ENCODE measurements at places on chromosomes 5 and 9. TPM values are rescaled to one million over a fixed set of nuclear protein-coding genes. Genes with fewer than 3 reads are reported as not detected.

SOHLH1 gene
- not detected for total RNA-seq

PRR16 gene
- 0.67 TPM for total RNA-seq

KLF4 gene
- total RNA-seq: 2.5 TPM

GRCh38 chr5:150411245-150411979 is 1.3 kb downstream of the CD74 start:
- peak; percentile 61 for DNase-seq

DNA sequence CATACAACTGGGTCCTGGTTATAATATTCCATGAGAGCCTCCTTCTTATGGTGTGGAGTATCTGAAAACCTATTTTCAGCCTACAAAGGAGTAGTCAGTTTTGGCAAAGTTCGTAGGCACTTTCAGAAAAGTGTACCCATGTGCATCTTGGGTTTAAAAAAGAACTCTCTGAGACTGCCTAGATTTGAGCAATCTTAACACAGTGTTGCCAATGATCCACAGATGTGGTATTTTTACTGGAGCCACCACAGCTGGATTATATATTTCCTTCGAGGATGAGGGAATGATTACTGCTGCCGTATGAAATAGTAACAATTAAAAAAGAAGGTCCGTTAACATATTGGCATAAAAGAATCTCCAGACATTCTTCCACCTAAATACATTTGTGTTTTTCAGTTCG is 1.1 kb downstream of the PALM2AKAP2 start:
- DNase-seq: no peak

DNA sequence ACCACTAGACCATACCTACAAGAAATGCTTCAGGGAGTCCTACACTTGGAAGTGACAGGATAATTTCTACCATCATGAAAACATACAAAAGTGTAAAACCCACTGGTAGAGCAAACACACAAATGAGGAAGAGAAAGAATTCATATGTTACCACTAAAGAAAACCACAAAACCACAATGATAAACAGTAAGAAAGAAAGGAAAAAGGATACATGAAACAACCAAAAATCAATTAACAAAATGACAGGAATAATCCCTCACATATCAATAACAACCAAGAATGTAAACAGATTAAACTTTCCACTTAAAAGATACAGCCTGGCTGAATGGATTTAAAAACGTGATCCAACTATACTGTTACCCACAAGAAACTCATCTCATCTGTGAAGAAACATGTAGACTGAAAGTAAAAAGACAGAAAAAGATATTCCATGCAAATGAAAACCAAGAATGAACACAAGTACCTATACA is 83.4 kb downstream of the LPAR1 start:
- DNase-seq: no peak

- peak; percentile 2 for DNase-seq
These were observed 432.6 kb upstream of the SLC30A5 start for GRCh38 chr5:68661237-68661636.

DNA sequence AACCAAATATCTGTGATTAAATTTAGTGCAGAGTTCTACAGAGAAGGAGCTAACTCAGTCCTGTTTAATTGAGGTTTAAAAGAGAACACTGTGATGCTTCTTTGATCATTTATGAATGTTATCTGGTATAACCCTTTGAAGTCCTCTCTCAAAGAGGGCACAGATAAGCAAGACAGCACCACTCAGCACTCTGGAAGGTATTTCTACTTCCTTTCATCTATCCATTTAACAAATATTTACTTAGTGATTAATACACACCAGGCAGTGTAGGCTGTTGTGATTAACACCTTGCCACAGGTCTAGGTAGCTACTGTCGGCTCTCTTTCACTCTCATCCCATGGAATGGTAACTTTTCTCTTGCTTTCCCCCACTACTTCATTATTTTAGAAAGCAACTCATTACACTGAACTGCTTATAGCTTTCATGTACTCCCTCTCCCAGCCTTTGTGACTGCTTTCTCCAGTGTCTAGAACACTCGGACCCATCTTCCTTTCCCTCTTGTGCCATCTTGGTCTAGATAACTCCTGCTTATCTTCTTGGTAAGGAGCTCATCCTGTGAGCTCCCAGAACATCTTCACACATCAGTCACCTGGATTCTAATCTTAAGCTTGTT is 54.7 kb downstream of the GLDC start:
- no peak for DNase-seq

GRCh38 chr9:96769989-96770388 is 7.9 kb downstream of the ZNF510 start:
- DNase-seq: no peak

DNA sequence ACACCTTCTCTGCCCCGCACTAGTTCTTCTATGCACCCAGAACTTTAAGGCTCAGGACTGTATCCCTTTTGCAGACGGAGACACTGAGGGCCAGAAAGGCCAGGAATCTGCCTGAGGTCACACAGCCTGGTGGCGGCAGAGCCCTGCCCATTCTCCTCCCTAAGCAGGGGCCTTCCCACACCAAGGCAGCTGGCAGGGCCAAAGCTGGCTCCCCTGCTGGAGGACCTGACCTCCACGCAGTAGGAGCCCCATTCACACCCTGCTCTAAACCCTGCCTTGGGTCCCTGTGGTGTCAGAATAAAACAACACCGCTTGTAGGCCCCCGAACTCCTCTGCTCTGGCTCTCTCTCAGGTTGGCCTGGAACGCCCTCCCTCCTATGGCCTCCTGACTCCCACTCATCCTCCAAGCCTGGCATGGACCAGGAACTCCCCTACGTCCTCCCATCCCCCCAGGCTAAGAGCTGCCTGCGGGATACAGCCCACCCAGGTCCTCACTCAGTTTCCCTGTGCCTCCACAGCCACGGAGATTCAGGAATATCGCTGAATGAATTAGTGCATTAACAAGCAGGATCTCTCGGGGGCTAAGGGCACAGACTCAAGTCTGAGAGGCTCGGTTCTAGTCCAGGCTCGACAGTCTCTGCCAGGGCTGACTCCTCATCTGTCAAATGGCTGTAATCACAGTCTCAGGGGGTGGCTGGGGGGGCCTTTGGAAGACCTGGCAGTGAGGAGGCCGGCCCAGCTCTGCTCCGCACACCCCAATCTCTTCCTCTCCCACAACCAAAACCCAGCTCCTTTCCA is 2.8 kb downstream of the ST6GALNAC6 start:
- no peak for DNase-seq

- DNase-seq: peak; percentile 7
These were observed 121.0 kb upstream of the RGS7BP start for GRCh38 chr5:64384765-64385164.

GRCh38 chr9:120936764-120937122 is 10.1 kb upstream of the TRAF1 start:
- no peak for DNase-seq

DNA sequence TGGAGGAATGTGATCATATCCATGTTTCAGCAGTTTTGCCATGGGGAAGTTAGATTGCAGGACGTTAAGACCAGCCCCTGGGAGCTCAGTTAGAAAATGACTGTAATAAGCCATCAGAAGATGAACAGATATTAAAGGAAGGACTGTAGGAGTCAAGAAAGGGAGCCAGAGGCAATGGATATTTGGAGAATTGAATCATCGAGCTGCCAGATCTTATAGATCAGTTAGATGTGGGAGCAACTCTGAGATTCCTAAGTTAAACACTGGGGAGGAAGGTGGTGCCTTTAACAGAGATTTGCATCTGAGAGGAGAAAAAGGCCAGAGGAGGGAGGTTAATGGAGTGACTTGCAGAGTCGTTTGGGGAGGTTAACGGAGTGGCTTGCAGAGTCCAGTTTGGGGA is 96.4 kb downstream of the ADCY2 start:
- DNase-seq: no peak

LCN1 gene
- total RNA-seq: not detected

- no peak for DNase-seq
These were observed 41.9 kb downstream of the SETX start for GRCh38 chr9:132312873-132313272.

DPH7 gene
- total RNA-seq: 41.8 TPM

DNA sequence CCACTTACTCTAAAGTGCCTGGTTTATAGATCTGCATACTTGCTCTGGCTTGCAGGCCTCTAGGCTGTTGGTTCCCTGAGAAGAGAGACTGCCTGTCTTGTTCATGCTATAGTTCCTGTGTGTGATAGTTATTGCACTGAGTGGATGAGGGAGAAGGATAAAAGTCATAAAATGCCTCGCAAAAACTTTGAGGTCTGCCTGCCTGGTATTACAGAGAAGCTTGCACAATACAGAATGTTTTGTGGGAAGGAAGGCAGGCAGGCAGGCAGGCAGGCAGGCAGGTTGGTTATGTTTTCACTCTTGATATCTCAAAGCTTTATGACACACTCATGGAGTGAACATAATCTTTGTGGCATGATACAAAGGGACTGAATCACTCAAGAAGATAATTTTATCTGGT is 287.1 kb downstream of the SLIT3 start:
- DNase-seq: no peak

DNA sequence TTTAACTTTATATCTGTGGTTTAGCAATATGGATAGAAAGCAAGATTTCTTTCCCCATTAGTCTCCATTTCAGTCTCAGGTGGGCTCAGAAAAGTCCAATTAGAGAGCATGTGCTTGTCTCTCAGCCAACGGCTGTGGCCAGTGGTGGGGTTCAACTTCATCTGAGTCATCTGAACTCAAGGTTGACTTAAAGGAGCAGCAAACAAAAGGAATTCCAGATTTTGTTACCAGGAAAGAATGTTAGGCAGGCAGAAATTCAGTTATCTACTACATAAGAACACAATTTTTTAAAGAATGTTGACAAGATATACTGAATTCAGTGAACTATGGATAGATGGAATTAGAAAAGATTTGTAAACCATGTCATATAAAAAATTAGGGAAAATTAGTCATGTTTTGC is 784.1 kb downstream of the MAT2B start:
- no peak for DNase-seq

BOD1 gene
- total RNA-seq: 140 TPM

SPINK6 gene
- total RNA-seq: not detected

DNA sequence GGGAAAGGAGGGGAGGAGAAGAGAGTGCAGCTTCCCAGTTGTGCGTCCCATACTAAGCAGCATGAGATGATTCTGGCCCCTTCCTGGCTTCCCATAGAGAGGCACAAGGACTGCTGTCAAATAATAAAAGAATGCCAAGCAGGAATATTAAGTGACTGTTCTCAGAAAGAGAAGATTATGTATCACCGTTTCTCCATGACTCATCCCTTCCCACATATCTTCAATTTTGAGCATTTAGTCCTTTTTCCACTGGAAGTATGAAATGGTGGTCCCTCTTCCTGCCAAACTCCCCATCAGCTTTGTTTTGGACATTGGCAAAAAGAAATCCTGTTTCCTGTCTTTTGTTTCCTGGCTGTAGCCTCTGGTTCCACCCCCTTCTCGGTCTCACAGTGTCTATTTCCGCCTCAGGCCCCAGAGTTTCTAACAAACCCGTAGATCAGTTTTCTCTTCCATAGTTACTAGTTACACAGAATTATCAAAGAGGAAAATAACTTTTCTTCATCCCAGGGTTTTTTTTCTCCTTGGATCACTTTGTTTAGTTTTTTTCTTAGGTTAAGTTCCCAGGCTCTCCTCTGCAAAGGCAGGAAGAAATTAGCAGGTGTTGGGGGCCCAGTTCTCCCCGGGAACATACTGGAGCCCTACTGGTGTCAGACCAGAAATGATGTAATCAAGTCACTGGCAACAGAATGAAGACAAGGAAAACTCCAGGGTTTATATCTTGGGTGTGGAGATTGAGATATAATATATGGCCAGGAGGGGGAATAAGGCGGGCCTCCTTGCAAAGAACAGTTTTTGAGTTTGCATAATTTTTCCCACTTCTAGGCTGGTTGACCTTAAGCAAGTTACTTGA is 26.4 kb upstream of the ARHGAP26 start:
- DNase-seq: no peak

DNA sequence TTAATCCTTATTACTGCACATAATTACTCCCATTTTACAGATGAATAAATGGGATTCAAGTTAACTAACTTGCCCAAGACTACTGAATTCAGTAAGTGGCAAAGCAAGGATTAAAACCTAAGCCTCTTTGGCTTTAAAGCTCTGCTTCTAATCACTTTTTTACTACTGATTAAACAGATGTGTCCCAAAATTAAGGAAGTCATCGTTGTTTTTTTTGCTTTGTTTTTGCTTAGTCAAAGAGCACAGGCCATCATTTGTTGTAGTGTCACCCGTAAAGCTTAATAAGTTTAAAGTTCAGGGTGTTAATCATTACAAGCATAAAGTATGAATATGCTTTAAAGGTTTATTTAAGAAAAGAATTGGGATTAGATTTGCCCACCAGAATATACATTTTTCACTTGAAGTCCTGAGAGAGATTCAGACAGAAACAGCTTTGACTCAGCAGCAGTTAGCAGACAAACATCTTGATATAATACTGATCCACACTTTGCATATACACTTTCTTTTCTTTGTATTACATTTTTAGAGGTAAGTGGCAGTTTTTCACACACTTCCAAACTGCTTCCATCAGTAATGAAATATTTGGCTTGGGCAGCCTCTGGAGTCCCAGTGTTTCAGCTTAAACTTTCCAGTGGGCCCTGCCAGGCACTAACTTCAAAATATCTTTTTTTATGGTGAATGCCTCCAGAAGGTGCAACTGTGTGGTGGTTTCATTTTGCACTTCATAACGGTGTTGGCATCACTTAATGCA is 52.7 kb downstream of the PIK3R1 start:
- DNase-seq: no peak

KIF4B gene
- total RNA-seq: 0.03 TPM

- DNase-seq: no peak
These were observed 125.2 kb downstream of the PRDM6 start for GRCh38 chr5:123214193-123214592.

- no peak for DNase-seq
These were observed 152.5 kb upstream of the RAI14 start for GRCh38 chr5:34503379-34504253.

DNA sequence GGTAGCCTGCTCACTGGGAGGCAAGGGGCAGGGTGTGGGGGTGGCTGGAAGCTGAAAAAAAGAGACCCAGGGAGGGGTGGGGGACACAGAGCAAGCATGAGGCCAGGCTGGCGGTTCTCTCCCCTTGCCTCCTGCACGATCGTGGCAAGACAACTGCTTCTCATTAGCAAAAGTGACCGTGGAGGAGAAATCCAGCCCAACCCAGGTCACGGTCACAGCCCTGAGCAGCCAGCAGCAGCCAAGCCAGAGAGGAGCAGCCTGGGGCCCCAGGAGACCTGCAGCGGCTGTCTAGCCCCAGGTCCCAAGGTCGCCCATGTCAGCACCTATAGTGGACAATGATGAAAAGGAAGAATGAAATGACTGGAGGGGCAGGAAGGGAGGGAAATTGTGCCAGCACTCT is 89.1 kb downstream of the NRG2 start:
- peak; percentile 22 for DNase-seq

DNA sequence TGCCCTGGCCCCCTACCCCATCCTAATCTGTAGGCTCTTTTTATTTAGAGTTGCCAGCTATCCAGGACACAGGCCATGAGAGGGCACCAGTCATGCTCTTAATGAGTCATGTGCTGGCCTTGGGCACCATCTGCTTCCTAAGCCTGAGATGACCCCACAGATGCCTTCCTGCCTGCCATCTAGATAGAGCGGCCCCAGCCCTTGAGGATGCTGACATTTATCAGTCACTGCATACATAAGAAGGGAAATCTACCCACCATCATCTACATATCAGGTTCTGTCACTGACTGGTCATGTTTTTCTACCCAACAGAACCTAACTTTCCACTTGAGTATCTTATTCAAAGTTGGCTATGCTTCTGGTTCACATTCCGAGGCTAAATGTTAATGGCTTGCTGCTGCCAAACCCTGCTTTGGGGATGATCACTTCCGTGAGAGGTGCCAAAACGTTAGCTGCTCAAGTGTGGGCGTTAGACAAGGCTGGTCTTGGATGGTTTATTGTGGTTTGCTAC is 49.9 kb upstream of the TTC23L start:
- DNase-seq: no peak

- DNase-seq: no peak
These were observed 13.5 kb downstream of the NREP start for GRCh38 chr5:111743512-111743911.

DMRT3 gene
- total RNA-seq: not detected

GRCh38 chr9:137077010-137077747 is at the start of gene UAP1L1:
Gene UAP1L1 (plus strand): TSS chr9:137077517. CDS start chr9:137077533, 16 bp downstream.
- peak; percentile 86 for DNase-seq
